ENCODE measurements at places on chromosomes 1 and 21. TPM values are rescaled to one million over a fixed set of nuclear protein-coding genes. Genes with fewer than 3 reads are reported as not detected.

Gene LCE1C
- total RNA-seq = not detected

Gene CCDC27
- total RNA-seq = not detected

Gene LRRC38
- total RNA-seq = not detected

Gene CHIA
- not detected for total RNA-seq

Gene UMODL1
- not detected for total RNA-seq
